H9 (cell line): ENCODE measurements at places on chromosomes 2 and 18.

DNA sequence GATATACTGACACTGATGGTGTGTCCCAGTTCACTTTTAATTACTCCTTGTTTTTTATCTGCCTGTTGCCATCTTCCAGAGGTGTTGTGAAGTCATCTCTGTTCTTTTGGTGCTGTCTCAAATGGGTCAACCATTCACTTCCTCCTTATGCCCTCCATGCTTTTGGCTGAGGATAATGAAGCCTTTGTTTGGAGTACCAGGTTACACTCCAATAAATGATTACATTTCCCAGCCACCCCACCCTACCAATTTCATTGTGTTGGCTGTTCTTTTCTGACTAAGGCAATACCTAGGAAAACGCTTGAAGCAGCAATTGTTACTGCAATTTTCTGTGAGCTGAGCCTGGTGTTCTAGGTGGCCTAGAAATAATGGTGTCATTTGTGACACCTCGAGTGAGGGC lies 29.8 kb upstream of the ACTG2 start:
- no peak for DNase-seq

GRCh38 chr2:18825838-18826237 lies 236.5 kb upstream of the NT5C1B start:
- no peak for DNase-seq

DNA sequence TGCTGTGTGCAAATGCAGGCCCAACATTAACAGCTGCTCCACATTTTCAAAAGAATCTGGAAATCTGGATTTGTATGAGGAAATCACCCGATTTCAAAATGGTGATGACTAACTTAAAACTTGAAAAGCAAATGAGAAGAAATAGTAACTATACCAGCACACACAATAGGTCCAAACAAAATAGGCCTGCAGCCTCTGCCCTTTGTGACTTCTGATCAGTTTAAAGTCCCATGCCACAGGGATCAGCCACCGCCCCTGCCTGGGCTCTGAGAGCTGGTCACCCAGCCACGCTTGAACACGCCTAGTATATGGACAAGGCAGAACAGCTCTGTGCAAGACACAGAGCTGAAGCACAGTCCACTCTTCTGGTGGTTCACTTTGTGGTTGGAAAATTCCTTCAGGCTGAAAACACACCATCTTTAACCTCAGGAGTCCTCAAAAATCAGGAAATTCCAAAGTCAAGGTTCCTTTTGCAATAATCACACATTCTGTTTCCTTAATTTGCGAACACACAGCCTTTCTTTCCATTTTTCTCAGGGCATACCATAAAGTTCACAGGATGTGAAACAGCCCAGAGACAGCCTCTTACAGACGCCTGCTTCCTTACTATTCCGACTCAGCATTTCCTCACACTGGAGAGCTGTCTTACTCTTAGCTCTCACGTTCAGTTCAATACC lies 150.1 kb upstream of the RIOK3 start:
- no peak for DNase-seq

- no peak for DNase-seq
Observed at GRCh38 chr2:28319118-28320008, 73.3 kb upstream of the FOSL2 start.

GRCh38 chr2:227082286-227082685 lies 81.7 kb downstream of the COL4A4 start:
- no peak for DNase-seq

GRCh38 chr2:128090575-128090944 lies 440 bp upstream of the UGGT1 start:
- DNase-seq = no peak

DNA sequence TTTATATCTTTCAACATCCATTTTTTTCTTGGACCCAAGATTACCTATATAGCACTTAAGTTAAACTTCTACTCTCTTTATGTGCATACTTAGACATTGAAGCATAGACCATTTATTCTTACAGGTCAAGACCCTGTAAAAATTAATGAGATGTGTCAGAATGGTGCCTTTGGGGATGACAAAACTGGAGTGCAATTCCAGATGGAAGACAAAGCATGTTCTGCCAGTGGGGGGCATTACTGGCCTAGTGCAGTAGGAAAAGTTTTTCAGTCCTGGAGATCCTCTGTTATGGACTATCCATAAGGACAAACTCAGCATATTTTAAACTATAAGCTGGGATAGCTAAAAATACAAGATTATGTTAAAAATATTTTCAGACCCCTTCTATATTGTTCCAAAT lies 57.8 kb upstream of the MMADHC start:
- DNase-seq = no peak

- DNase-seq = no peak
Observed at GRCh38 chr2:211205836-211206235, 649.4 kb downstream of the CPS1 start.

GRCh38 chr2:161119483-161119882 lies 40.7 kb upstream of the TANK start:
- DNase-seq = no peak
